SW480 (cell line): ENCODE measurements at places on chromosomes 11 and 22.

DNA sequence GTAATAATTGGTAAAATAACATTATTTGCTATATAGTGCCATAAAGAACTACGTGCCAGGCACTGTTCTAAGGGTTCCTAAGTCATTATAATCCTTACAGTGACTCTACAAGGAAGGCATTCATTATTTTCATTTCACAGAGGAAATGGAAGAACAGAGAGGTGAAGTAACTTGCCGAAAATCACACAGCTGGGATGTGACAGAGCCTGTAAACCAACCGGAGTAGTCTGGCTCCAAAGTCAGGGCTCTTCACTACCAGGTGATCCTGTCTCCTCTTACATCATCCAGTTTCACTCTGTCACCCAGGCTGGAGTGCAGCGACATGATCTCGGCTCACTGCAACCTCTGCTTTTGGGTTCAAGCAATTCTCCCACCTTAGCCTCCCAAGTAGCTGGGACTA is 59.2 kb upstream of the RBFOX2 start:
- no peak for DNase-seq

GRCh38 chr11:47587039-47587716 is 700 bp downstream of the FAM180B start:
- DNase-seq: no peak

DNA sequence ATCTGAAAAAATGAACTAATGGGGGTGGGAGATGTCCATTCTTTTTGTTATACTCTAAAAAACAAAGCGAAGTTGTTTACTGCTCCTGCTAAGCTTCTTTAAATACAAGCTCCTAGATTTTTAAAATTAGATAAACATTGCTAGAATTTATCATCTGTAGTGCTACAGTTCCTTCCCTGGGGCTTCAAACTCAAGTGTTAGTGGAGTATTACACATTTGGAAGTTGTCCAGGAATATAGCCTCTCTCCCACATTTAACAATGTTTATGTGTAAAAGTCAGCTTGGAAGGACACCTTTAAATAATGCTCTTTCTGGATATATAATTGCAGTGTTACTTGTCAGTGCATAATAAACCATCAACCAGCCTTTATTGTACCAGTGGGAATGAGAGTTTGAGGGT is 155.5 kb downstream of the SPON1 start:
- DNase-seq: no peak

DNA sequence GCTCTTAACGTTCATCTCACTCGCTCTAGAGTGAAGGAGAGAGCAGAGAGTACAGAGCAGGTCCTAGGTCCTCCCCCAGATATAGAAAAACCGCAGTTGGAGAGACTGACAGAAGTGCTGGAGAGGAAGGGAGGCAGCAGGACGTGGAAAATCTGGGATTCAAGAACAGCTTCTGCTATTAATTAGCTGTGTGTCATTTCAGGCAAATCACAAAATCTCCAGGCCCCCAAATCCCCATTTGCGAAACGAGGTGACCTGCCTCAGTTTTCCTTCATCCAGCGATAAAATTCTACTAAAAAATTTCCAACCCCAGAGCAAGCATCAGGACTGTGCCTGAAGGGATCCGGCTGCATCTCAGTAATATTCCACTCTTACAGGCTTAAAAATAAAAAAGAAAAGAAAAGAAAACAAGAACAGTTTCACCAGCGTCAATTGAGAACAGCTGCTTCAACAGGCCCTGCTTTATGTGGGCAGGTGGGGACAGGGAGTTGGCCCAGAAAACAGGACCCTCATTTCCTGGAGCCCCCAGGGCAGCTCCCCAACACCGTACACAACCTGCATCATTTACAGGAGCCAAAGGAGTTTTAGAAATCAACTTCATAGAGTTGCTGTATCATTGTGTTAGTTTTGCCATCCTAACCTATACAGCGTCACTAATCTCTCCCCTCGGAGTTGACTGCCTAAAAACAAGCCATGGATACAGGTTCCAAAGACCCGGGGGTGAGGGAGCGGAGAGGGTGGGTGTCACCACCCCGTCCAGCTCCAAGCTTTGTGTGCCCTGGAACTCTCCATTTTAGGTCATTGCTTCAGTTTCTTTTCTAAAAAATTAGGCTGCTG is 2.3 kb upstream of the MALAT1 start:
- peak; percentile 40 for DNase-seq

DNA sequence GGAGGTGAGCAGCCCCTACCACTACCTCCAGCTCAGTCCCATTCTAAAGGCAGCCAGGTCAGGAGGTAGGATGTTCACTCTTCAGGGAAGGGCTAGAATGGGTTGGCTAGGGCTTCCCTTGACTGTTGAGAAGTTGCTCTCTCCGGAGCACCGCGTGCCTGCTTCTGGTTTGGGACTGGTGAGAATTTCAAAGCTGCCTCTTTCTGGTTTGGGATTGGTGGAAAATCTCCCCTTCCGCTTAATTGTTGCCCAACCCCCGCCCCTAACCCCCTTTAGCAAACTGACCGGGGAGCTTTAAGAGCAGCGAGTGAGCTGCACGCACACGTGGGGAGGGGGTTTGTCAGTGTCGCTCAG is 686 bp downstream of the USP2 start:
- no peak for DNase-seq

DNA sequence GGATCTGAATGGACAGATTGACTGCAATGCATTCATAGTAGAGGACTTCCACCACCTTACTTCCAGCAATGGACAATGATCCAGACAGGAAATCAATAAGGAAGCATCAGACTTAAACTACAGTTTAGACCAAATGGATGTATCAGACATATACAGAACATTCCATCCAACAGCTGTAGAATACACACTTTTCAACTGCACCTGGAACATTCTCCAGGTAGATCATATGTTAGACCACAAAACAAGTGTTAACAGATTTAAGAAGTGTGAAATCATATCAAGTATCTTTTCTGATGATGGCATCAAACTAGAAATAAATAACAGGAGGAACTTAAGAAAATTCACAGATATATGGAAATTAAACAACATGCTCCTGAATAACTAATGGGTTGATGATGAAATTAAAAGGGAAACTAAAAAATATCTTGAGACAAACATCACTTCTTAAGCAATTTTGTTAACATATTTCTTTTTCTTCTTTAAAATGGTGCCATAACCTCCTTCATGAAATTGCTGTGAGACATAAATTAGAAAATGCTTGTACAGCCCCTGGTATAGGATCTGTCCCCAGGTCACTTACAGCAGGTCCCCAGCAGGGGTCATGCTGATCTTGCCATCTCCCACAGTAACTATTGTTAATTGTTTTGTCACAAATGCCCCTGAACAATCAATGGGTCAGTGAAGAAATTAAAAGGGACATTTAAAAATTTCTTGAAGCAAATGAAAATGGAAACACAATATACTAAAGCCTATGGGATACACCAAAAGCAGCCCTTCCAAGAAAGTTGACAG is 100.0 kb upstream of the OR4B1 start:
- peak; percentile 25 for DNase-seq

GRCh38 chr11:80155412-80156017 is 714.7 kb upstream of the TENM4 start:
- peak; percentile 40 for DNase-seq
